ENCODE measurements at places on chromosomes 4 and X. TPM values are rescaled to one million over a fixed set of nuclear protein-coding genes. Genes with fewer than 3 reads are reported as not detected.

The ANK2 gene
- 193 TPM for total RNA-seq

The TGIF2LX gene
- not detected for total RNA-seq

The SORBS2 gene
- total RNA-seq: 15.0 TPM

The MUC7 gene
- total RNA-seq: not detected

The MAGEB10 gene
- total RNA-seq: not detected

The PRSS12 gene
- total RNA-seq: 13.1 TPM

The PDE5A gene
- 40.2 TPM for total RNA-seq

The ALB gene
- 0.69 TPM for total RNA-seq

The CT45A8 gene
- not detected for total RNA-seq

The PAGE4 gene
- total RNA-seq: not detected

The PLAC1 gene
- 0.39 TPM for total RNA-seq

The ASMTL gene
- 10.2 TPM for total RNA-seq

The DCAF12L2 gene
- 4.7 TPM for total RNA-seq

The TEX13C gene
- not detected for total RNA-seq

The CSAG3 gene
- total RNA-seq: not detected

The HTR2C gene
- not detected for total RNA-seq

The AWAT2 gene
- total RNA-seq: 2.5 TPM

The GLRB gene
- total RNA-seq: 2.4 TPM

The GK gene
- total RNA-seq: 12.5 TPM

The ZAR1 gene
- total RNA-seq: 0.20 TPM

The USP26 gene
- total RNA-seq: not detected

The KIAA1210 gene
- 0.10 TPM for total RNA-seq

The ADH1C gene
- total RNA-seq: 2.3 TPM

The RTL3 gene
- total RNA-seq: 0.59 TPM

The NDNF gene
- 21.7 TPM for total RNA-seq

The ARR3 gene
- not detected for total RNA-seq

The SPANXN2 gene
- not detected for total RNA-seq

The SPOCK3 gene
- total RNA-seq: 1.1 TPM

The LSM6 gene
- total RNA-seq: 33.3 TPM

The GAGE12F gene
- total RNA-seq: not detected

The FAM184B gene
- 0.69 TPM for total RNA-seq

The CENPVL1 gene
- total RNA-seq: not detected

The FAT1 gene
- total RNA-seq: 171 TPM

The SH2D1A gene
- 0.59 TPM for total RNA-seq

The SOX3 gene
- total RNA-seq: not detected

The TRIM60 gene
- total RNA-seq: not detected

The HPGDS gene
- total RNA-seq: 9.6 TPM

The CLGN gene
- total RNA-seq: 0.59 TPM

The AMELX gene
- not detected for total RNA-seq

The KLHL4 gene
- 3.2 TPM for total RNA-seq

The SMPX gene
- 40.1 TPM for total RNA-seq

The F11 gene
- total RNA-seq: not detected

The PGRMC2 gene
- total RNA-seq: 58.7 TPM

The OTC gene
- not detected for total RNA-seq

The ITIH6 gene
- 0.10 TPM for total RNA-seq
